ENCODE measurements at places on chromosomes 6 and 20.

DNA sequence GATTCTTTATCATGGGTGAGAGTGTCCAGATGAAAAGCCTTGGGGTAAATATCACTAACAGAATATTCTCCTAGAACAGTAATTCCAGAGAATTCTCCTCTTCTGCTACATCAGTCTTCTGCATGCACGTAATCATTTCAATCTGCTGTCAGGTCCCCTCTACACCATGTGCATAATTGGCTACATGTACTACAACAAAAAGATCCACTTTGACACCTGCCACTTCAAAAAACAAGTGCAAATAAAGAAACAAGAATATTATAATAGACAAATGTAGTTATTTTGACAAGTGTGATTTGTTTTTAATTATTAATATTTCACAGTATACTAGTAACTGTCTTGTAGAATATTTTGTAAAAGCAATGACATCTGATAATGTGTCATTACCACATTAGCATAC lies 154.2 kb downstream of the SAMD5 start:
- no peak for DNase-seq

DNA sequence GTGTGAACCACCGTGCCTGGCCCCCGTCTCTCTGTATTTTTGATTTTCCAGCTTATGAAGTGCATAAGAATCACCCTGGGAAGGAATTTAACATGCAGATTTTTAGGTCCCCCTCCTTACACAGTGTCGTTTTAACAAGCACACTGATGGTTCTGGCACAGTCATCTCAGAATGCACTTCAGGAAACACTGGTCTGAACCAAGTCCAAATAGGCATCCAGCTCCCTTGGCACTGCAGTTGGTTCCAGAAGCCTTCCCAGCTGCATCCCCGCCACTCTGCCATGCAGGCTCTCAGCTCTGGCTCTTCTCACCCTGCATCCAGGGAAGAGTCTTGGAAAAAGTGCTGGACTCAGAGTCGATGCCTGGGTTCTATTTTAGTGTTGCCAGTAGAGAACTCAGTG lies 20.1 kb downstream of the RIPOR2 start:
- DNase-seq, result no peak

GRCh38 chr6:42958125-42958524 lies 2.4 kb upstream of the GNMT start:
- no peak for DNase-seq

DNA sequence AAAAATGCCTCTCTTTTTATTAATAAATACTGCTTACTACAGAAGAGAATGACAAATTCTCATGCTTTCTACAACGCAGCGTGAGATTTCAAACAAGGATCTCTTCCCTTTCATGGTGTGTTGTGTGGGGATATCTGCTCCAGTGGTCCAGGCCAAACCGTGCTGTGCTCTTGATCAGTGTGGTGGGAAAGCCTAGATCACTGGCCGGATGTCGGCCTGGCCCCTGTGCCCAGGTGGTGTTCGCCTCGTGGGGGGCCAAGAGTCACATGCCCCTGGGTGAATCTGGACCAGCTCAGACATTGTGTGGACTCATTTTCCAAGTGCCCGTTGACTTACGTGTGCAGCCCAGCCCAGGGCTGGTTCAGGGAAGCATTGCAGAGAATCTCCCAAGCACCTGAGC lies 4.3 kb downstream of the CDH4 start:
- DNase-seq, result no peak

DNA sequence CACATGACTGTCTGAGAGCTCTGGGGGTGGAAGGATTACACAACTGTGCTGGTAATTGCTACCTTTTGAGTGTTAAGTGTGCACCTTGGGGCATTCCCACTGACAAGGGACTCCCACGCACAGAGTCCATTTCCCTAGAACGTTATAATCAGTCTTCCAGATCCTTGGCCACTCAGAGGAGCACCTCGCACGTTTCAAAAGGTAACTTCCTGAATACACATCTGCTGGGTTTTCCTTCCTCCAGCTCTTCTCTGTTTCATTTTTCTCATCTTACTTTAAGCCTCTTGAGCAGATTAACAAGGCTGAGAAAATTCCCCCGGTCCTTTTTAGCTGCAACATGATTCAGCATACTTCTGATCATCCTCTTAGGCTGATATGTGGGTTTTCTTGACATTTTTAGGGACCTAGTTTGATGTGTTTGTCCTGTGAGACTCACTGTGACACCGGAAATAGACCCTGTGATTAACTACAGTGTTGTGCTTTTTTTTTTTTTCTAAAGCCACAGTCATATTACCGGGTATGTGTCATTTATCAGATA lies 98.4 kb upstream of the DUSP22 start:
- no peak for DNase-seq

DNA sequence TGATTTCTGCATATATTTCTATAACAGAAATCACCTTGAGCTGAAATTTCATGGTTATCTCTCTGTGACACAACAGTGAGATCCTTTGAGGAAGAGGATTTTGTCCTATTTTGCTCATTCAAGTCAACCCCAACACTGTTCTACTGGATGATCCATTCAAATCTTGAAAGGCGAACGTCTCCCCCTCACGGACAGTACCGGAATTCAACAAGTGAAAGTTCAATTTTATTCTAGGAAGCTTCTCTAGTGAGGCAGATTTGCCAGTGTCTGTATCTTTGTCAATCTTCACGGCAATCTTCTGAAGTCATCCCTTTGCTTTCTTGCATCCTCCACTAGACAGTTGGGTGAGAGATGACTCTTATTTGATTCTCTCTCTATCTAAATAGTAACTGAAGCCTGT lies 91.7 kb upstream of the PDE7B start:
- DNase-seq, result no peak

- no peak for DNase-seq
Observed at GRCh38 chr6:168116975-168117899, 38.2 kb upstream of the FRMD1 start.

GRCh38 chr6:15426395-15426794 lies 180.5 kb downstream of the JARID2 start:
- no peak for DNase-seq

DNA sequence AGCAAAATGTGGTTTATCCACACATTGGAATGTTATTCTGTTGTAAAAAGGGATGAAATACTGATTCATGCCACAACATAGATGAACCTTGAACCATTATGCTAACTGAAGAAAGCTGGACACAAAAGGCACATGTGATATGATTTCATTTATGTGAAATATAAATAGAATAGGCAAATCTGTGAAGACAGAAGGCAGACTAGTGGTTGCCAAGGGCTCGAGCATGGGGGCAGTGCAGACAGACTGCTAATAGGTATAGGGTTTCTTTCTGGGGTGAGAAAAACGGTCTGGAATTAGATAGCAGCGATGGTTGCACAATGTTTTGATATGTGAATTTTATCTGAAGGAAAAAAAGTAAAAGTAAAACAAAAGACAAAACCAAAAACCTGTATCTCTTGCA lies 54.6 kb upstream of the FNDC1 start:
- DNase-seq, result no peak

GRCh38 chr20:35539756-35540212 lies 2.1 kb upstream of the ERGIC3 start:
- no peak for DNase-seq

DNA sequence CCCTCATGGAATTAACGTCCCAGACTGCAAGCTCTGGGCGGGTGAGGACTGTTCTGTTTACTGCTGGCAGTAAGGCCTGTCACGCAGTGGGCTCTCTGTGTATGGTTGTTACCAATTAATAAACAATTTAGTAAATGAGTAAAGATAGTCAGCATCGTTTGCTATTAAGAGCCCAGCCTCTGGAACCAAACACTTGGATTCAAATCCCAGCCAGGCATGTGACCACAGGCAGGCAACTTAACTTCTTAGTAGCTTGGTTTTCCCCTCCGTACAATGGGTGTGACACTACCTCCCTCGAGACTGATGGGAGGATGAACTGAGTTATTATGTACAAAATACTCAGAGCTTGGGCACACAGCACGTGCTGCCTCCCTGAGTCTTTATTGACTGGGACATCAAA lies 137.7 kb upstream of the ARMC2 start:
- no peak for DNase-seq

DNA sequence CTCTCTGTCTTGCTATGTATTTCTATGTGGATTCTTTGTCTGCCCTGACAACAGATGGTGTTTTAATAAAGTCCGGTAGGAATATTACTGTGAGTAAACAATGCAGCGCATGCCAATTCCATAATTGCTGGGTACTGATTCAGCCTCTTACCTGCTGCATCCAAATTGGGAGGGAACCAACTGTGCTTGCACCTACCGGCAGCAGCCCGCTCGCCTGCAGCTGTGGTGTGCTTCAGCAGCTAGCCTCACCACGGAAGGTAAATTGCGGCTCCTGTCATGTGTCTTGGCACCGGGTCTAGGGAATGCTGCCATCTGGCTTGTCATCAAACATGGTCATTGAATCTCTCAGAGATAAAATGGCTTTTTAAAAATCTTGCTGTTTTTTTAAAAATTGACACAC lies 704.8 kb upstream of the SLC35B3 start:
- no peak for DNase-seq

- DNase-seq, result no peak
Observed at GRCh38 chr6:139580592-139581484, 206.4 kb upstream of the CITED2 start.

GRCh38 chr6:27474172-27474465 lies 1.2 kb upstream of the ZNF184 start:
- no peak for DNase-seq

- no peak for DNase-seq
Observed at GRCh38 chr20:35739294-35740163, 2.5 kb downstream of the RBM39 start.

DNA sequence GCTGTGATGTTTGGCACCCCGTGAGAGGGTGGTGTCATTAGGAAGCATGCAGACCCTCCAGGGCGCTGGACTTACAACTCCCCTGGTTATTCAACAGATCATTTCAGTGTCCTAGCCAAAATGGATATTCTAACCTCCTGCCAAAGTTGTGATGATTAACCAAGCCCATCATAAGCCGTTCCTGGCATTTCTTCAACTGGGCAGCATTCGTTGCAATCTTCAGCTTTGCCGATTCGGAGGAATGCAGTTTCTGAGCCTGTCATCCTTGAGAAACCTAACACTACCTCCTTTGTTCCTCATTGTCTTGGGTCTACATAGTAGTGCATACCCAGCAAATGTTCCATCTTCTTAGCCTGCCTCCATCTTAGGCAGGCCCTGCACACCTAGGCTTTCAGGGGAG lies 79.2 kb upstream of the MAP3K4 start:
- DNase-seq, result no peak

- no peak for DNase-seq
Observed at GRCh38 chr20:57680934-57681914, 28.6 kb downstream of the PMEPA1 start.

- DNase-seq, result no peak
Observed at GRCh38 chr20:18496042-18496441, 983 bp downstream of the RBBP9 start.

GRCh38 chr20:45251884-45252560 lies 2.3 kb downstream of the SLPI start:
- no peak for DNase-seq

GRCh38 chr6:163940705-163941623 lies 526.4 kb downstream of the QKI start:
- DNase-seq, result no peak

DNA sequence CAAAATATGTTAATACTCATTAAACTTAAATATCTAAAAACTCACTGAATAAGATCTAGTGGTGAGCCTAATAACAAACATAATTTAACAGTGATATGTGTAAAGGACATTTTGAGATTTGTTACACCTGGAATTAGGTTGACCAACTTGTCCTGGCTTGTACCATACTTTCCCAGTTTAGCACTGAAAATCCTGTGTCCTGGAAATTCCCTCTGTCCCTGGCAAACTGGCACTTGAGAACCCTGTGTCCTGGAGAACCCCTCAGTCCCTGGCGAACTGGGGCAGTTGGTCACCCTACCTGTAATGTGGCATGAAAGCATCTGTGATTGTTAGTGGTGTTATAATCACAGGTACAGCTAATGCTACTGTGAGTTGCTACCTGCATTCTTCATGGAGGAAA lies 6.9 kb upstream of the PRND start:
- DNase-seq, result no peak

DNA sequence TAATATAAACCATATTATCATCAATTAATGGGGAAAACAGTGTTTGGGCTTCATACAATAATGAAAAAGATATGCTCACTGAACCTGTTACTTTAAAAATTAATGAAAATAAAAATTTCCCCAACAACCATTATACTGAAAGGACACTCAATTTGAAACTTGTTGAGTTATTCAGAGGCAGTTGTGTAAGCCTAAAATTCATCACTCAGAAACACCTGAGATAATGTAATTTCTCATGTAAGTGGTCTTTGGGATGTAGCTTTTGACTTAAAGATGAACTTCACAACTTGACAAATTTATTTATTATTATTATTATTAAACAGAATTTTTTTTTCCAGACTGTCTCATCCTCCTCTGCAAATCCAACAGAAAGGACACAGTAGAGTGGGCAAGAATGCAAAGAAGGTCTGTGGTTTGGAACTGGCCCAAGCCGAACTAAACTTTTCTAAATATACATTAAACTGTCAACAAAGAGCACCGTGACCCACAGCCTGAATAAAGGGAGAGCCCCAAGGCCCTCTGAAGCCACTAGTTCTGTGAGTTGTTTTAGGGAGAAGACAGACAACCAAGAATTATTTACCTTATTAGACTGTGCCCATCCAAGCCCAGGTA lies 32.2 kb upstream of the HEY2 start:
- no peak for DNase-seq

DNA sequence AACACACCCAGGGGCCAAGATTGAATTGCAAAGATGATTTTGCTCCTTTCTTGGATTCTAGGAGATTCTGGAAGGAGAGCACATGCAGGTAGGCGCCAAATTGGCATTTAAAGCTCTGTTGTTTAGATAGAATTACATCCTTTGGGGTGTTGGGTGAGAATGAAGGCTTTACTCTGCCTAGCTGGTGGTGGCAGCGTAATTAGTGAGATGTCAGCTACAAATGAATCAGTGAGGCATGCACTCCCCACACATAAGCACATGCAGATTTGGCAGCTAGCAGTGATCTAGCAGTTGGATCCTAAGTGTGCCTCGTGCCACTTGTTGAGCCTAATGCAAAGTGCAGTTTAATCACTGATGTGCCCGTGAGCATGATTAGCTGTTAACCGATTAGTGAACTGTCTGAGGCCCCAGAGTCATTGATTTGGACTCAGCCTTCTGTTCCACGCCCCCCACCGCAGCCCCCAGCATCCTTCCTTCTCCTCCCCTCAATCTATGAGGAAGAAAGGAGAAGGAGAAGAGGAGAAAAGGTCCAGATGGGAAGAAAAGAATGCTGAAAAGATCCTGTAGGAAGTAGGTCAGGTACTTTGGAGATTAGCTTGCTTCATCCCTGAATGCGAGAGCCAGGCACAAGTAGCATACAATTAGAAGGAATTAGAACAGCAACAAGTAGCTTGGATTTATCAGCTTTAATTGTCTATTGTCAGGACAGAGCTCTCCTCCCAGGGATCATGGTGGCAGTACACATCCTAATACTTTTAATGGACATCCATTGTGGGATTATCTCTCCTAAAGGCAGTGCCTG lies 6.0 kb upstream of the PRDM1 start:
- DNase-seq, result no peak

- DNase-seq, result no peak
Observed at GRCh38 chr6:140434761-140435160, 1060.3 kb upstream of the CITED2 start.

GRCh38 chr6:56683882-56684281 lies 41.2 kb upstream of the DST start:
- no peak for DNase-seq

All from esophagus squamous epithelium (tissue), 5 donors.